NCI-H510A treated with DMSO at 0.1 percent for 48 hours (cell line): ENCODE measurements at places on chromosomes 5 and 9.

GRCh38 chr5:174505621-174506020 lies 218.8 kb upstream of the MSX2 start:
- DNase-seq = no peak

DNA sequence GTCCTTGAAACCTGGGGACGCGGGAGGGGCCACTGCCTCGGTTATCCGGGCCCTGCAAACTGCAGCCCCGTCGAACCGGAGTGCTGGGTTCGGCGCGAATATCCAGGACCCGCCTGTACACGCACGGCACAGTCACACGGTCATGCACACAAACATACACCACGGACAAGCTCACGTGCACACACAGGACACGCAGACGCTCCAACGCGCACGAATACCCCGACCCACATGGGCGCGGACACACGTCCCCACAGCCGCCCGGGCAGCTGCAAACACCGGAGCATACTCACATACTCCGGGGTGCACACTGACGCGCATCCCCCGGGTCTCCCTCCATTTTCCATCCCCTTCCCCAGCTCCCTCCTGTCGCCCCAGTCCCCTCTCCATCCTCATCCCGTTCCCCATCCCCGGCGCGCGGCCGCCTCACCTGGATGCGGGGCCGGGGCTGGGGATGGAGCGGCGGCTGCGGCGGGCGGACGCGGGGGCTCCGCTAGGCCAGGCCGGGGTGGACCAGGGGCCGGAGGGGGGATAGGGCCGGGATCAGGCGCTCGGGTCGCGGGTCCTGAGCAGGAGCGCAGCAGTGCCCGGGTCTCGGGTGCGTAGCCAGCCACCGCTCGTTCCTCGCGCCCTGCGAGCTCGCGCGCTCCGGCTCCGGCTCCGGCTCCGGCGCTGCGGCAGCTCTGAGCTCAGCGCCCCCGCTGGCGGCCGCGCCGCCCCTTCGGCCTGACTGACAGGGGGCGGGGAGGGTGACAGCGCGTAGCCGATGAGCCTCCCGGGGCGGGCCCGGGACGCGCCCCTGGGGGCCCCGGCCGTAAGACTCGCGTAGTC lies at the start of the genes EIF4E1B and SNCB:
Gene EIF4E1B (plus strand): TSS at position 823 of the 828 bp plus-strand sequence. CDS start 12,113 bp downstream, outside the sequence.
Gene SNCB (minus strand): TSS at position 682 of the 828 bp plus-strand sequence. CDS start 880 bp downstream, outside the sequence.
- DNase-seq = peak; percentile 46

DNA sequence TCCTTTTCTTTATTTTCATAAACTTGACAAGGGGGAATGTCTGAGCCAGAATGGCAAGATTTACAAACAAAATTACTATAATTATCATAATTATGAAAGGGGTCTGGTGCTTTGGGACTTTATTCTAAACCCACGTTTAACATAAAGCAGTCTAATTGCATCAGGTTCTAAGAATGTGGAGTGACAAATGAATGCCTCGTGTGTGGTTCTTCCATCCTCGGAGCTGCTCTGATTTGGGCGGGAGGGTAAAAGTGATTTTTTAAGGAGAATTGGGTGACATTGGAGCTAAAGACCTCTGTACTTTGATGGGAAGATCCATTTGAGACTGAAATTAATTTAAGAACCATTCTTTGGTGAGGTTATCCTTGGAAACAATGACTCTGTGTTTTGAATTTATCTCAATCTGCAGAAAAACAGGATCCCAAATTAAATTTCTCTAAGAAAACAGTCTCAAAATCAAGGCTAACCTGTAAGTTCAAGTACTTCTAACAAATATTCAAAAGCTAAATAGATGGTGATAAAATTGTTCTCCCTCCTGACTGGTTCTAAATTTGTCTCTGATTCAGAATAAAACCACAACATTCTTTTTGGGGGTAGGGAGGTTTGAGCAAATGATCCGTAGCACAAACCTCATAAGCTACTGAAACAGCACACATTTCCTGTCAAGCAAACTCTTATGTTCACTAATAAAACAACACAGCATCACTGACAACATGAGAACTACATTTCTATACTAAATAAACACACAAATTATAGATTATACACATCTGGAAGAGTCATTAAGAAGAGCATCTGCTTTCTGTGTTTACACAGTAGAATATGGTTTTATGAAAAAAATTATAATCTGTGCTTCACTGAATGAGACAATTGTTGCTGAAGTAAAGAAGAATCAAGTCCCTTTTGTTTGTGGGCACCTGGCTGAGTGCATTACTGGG lies 85.5 kb downstream of the DCP2 start:
- no peak for DNase-seq

DNA sequence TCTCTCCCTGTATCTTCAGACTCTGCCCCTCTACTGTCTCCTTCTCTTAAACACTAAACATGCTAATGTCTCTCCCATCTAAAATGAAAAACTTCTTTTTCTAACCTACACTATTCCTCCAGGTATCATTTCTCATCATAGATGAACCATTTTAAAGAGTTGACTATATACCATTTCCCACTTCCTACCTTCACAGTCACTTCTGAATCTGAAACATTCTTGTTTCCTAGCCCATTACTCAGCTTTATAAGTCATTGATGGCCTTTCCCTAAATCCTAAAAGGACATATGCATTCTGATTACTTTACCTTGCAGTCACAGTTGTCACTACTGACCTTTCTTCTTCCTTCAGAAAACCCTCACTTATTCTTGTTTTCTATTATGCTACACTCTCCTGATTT lies 118.2 kb downstream of the SSBP2 start:
- no peak for DNase-seq

- DNase-seq = no peak
Measured at GRCh38 chr9:92954886-92955285, 7.6 kb downstream of the FGD3 start.

DNA sequence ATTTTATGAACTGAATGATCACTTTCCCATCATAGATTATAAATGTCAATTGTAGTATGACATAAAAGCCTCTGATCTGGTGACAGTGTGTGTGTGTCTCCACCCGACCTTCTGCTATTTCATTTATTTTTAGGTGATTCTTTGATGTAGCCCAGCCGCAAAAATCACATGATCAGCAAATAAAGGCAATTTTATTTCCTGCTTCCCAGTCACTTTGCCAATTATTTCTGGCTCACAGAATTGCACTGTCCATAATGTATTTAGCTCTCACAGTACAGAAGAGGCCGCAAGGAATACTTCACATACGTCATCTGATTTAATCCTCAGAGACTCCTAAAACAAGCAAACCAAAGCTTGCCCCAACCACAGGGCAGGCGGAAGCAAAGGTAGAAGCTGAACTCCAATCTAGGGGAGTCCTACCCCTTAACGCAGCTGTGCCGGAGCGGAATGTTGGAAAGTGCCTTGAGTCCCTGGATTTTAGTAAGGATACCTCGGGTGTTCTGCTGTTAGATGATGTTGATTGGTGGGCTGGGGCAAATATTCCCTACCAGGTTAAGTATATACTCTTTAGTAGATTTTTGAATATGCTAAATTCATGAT lies 384.0 kb upstream of the IRX4 start:
- DNase-seq = no peak

DNA sequence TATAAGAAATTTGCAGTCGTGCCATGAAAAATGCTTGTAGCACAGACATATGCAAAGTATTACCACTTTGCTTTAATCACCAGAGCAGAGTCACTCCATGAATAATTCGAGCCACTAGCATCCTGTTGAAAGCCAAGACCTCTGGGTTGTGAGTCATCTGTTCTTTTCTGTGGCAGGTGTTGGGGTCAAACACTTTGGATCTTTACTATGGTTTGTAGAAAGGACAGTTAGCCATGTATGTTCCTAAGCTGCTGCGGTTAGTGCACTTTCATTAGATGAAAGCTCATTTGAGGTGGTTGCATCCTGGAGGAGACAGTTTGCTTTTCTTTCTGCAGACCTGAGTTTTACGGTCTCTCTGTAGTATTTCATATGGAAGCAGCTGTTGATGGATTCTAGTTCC lies 223.7 kb downstream of the DMRT2 start:
- no peak for DNase-seq

- DNase-seq = no peak
Measured at GRCh38 chr9:124629600-124629999, 122.4 kb upstream of the NR5A1 start.

DNA sequence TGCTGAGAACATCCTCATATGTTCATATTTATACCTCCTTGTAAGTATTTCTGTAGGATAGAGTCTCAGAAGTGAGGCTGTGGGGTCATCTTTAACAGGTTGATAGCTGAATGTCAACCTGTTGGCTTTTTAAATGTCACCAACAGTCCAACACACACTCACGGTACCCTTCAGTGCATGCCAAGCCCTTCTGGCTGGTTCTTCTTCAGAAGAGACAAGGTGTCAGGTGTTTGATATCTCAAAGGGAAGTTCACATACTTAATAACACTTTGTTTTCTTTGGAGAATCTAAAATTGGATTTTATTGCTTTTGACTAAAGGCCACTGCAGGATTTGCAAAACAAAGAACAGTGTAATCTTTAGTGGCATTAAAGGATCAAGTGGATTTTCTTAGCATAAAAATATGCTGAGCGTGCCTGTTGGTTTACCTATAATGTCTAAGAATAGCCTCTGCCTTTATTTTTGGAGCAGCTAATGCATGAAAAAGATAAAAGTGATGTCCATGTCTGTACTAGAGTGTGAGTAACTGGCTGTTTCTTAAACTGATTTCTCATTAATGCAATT lies 58.2 kb downstream of the RGS3 start:
- DNase-seq = no peak

- DNase-seq = no peak
Measured at GRCh38 chr5:2175041-2175440, 292.3 kb upstream of the IRX4 start.

DNA sequence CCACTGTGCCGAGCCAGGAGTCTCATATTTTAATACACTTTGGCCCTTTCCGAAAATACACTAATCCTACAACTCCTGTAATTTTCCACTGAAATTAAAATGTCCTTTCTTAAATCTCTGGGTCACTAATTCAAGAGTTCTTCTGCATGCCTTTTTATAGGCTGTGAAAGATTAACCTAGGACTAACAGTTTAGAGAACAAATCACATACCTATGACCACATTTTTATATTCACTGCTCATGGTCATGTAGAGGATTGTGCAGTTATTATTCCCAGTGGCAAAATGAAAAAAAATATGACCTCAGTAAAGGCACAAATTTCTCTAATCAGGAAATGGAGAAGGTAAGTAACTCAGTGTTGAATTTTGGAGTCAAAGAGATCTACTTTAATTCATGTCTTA lies 33.4 kb downstream of the SLCO4C1 start:
- no peak for DNase-seq

- DNase-seq = no peak
Measured at GRCh38 chr5:167765352-167765751, 526.1 kb upstream of the WWC1 start.

DNA sequence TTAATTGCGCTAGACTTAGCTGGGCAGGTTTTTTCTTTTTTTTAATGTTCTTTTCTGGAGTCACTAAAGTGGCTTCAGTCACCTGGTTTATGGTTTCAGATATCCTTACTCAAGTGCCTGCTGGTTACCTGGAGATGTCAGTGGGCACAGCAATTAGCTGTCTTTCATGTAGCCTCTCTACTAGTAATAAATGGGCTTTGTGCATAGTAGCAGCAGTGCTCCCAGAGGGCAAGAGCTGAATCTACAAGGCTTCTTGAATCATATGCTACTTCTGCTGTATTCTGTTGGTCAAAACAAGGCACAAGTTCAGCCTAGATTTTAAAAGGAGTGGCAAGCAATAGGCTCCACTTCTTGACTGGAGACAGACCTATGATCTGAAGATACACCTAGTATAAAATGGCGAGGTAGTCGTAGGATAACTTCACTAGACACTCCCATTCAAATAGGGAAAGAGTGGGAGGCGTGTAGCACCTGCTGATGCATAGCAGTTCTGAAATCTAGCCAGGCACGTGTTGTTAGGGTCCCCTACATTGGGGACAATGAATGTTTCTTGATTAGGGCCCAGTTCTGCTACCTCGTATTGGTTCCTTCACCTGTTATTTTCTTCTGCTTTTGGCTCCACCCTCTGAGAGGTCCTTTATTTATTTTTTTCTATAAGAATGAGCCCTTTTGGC lies 7.0 kb downstream of the SCAMP1 start:
- peak; percentile 72 for DNase-seq

- no peak for DNase-seq
Measured at GRCh38 chr5:143923634-143924266, 111.8 kb downstream of the HMHB1 start.

DNA sequence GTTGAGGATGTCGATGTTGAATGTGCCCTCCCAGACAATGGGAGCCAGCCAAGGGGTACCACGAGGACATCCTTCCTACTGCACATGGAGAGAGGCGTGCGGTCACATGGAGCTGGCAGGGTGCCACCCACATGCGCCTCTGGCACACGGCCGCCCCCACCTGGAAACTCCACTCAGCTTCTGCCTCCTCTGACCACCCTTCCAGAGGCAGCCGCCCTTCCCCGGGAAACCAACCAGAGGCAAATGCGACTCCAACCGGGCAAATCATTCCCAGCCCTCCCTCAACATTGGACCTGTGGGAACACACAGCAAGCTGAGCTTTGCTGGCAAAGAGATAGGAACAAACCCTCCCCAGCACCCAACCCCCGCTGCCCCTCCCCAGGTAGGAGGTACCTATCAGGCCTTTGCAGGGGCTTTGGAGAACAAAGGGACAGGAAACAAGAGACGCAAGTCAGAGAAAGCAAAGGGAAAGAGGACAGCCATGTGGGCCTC lies 17.5 kb downstream of the ABO start:
- no peak for DNase-seq
